Activated T-helper 1 cell treated with anti-CD3 and anti-CD28 coated beads, Interleukin-2, amount 50 U/mL, for 16 hours (primary cell): ENCODE measurements at places on chromosomes 7 and 10.
A peak's percentile ranks its signal among the peaks of the same experiment; 100 is the strongest.

DNA sequence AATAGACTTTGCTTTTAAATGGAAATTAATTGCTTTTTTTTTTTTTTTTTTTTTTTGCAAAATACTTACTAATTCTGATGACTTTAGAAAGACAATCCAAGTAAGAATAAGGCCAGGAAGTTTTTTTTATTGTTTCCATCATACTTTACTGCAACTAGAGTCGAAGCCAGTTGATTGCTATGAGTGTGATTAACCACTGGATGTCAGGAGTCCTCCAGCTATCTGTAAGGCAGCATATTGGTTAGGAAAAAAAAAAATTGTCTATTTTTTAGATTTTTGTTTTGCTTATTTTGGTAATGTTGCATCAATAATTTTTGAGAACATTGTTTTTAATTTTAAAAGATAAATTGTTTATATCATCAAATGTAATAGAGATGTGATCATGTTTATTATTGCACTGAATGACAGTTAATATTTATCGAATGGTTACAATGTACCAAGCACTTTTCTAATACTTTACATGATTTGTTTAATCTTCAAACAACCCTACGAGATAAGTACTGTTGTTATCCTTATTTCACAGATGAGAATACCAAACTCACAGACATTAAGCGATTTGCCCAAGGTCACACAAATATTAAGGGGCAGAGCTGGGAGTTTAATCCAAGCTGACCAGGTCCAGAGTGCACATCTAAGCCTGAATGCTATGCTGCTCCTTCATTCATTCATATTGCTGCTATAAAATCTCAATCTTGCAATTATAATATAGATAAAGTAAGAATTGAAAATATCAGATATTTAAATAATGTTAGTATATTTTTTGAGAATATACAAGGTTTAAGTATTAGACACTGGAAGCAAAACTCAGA, 19.9 kb upstream of the LMOD2 start:
- DNase-seq: no peak

GRCh38 chr7:107254398-107254985, 85.7 kb downstream of the HBP1 start:
- DNase-seq: no peak

DNA sequence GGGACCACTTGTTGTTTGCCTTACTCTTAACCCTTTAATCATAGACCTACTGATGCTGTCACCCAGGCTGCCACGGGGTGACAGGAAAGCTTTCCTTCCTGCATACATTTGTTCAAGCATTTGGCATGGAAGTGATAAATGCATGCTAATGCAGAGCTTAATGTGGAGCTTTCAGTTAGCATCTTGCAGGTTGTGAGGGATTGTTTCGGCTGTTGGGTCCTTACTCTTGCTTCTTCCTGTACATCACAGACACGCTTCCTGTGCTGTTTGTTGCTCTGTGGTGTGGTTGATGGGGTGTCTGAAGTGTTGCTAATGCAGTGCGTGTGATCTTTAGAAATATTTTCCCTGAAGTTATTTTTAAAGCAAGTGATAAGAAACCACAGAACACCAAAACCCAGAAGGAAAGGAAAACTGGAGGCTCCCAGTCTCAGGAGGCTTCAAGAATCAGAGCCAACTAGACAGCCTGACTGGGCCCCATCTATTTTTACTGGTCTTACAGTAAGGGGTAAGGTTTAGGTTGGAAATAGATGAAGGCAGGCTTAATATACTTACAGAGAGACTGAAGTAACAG, 143.1 kb downstream of the CHN2 start:
- no peak for DNase-seq

GRCh38 chr7:49112222-49112621, 187.9 kb downstream of the CDC14C start:
- DNase-seq: no peak

- DNase-seq: no peak
Observed at GRCh38 chr7:48097521-48098231, 8.6 kb downstream of the UPP1 start.

DNA sequence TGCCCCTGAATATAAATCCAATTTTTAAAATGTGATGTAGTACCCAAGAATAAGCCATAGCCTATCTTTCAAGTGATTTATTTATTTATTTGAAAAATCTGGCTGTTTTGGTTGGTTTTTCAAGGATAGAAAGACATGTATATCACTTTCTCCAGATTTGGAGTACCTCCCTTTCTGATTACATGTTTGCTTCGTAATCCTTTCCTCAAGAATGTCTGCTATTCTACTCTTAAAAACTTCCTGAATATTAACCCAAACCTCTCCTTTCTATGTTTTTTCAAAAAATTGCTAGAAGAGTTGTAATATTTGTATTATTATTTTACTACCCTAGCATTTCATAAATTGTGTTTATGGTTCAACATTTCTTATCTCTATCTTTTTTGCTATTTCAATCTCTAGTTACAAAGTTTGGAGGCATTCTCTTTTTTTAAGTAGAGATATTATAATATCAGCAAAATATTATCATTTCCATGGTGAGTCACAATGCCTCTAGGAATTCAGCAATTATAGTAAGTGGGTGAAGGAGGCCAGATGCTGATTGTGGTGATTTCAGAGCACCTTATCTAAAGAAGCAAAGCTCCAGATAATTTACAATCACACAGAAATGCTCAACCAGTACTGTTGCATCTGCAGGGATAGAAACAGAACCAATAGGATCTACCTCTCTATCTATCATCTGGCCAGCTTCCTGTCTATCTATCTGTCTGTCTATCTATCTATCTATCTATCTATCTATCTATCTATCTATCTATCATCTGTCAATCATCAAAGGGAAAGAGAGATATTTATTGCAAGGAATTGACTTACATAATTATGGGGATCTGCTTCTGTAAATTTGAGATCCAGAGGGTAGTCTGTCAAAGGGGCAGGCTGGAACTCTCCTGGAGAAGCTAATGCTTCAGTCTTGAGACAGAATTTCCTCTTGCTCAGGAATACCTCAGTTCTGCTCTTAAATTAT, 412.5 kb upstream of the SEMA3C start:
- no peak for DNase-seq

DNA sequence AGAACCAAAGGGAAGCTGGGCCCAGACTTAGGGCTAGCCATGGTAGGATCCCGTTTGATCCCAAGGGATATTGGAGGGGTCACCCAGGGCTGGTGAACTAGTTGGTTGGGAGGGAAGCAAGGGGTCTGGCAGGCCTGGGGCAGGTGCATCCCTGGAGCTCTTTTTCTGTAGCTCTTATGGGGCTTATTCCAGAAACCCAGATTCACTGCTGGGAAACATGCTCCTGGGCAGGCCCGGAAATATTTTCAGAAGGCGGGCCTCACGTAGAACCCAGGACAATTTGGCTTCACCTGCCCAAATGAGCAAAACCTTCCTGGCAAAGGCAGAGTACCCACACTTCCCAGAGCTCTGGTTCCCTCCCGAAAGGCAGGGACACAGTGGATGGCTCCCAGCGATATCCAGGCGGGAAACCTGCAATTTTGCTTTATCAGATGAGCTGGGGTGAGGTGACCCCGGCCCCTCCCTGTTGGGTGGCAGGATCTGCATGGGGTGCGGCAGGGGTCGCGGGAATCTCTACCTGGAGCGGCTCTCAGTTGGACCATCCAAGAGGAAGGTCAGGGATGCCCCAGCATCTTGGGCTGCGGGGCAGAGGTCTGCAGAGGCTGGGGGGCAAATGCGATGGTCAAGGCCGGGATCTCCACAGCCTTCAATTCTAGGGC, 533.9 kb downstream of the TCERG1L start:
- DNase-seq: no peak

GRCh38 chr7:106045139-106045538, 67.0 kb downstream of the SYPL1 start:
- no peak for DNase-seq

GRCh38 chr7:5532536-5533335, 109.1 kb upstream of the TNRC18 start:
- no peak for DNase-seq

- no peak for DNase-seq
Observed at GRCh38 chr10:110717781-110718589, 73.8 kb downstream of the RBM20 start.

GRCh38 chr10:111705021-111705420, 478.5 kb downstream of the GPAM start:
- DNase-seq: no peak

DNA sequence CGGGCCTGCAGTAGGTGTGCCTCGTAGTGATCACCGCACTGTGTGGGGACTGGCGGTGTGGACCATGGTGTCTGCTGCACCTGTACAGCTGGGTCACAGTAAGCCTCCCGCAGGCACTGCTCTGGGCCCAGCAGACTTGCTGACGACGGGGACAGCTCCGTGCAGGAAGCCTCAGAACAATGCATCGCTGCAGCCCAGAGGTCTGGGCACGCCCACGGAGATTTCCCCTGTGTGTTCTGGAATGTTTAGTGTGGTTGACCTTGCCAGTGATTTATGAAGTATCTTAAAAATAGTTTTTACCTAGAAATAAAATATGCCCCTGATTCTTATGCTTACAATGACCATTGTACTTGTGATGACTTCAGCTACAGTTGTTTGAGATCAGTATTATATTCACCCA, 59.1 kb upstream of the ZNF32 start:
- DNase-seq: no peak

GRCh38 chr10:121668314-121669027, 70.2 kb upstream of the FGFR2 start:
- no peak for DNase-seq

DNA sequence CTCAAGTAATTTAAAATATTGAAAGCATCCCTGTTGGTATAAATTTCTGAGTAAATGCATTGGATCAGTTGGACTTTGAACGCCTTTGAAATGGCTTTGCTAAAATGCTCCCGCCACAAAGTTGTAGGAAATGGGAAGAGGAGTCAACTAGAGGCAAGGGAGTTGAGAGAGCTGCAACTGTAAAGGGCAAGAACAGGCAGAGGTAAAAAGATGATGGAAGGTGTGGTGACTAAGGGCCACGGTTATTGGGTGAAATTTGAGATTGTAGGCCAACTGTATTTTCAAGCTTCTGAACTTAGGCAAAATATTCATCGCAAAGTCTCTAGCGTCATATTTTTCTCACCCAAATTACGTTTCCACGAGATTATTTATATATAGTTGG, 595 bp upstream of the SUMF2 start:
- no peak for DNase-seq

DNA sequence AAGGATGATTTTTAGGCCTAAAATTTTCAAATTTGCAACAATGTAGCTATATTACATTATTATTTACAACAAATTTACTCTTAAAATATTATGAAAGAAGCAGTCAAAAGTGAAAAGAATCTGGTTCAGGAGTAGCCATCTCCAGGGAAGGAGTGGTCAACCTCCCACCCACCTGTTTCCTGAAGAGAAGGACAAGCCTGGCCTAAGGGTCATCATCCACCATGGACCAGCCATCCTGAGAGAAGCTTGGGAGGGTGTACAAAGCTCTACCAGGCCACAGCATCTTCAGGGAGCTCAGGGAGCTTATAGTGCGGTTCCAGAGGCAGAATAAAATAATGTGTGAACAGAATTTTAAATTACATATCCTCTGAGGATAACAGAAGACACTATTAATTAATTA, 38.1 kb downstream of the COL1A2 start:
- DNase-seq: no peak

- no peak for DNase-seq
Observed at GRCh38 chr7:122858320-122858719, 27.9 kb downstream of the CADPS2 start.

- no peak for DNase-seq
Observed at GRCh38 chr10:95451150-95451549, 110.0 kb downstream of the SORBS1 start.

DNA sequence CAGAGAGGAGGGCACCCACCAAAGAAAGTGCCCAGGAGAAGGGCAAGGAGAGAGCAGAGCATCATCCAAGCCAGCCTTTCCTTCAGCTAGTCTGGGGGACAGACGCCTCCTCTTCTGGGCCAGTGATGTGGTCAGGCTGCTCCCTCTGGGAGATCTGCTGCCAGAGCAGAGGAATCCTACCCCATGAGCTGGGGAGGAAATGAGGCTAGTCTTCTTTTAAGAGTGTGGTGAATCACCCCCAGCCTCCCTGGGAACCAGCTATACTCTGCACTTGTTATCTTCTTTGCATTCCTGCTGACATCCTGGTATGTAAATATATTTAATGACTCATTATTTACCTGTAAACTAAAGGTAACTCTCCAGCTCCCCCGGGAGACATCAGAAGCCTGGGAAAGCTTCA, 41.6 kb upstream of the EPHB6 start:
- DNase-seq: no peak

DNA sequence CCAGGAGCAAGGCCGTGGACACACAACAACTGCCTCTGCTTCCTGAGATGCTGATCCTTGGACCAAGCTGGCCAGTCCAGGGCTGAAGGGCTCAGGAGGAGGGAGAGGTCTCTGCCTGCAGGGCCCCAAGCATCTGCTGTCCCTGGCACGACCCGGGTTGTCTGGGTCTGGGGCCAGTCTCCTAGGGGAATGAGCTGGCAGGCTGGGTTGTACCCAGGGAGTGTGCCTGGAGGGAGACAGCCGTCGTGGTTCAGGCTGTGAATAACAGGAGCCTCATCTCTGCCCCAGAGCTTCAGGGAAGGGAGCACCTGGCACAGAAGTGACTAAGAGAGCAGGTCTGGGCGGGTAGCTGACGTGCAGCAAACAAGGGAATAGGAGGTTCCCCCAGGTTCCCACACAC, 17.9 kb upstream of the SERPINE1 start:
- DNase-seq: no peak

DNA sequence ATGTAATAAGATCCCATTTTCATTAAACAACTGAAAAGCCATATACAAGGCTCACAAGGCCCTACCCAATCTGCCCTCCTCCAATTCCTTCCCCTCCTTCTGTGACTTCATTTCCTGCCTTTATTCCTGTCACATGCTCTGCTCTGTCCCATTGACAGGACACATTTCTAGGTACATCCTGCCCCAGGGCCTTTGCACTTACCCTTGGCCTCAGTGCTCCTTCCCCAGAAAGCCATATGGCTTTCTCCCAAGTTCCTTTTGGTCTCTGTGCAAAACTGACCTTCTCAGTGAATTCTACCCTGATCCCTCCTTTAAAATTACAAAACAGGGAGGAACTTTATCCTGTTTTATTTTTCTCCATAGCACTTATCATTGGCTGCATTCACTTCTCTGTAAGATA, 40.0 kb downstream of the KCNMA1 start:
- DNase-seq: no peak

- no peak for DNase-seq
Observed at GRCh38 chr7:30813466-30813865, 42.2 kb downstream of the MINDY4 start.

- DNase-seq: no peak
Observed at GRCh38 chr7:21070571-21071090, 283.9 kb upstream of the SP8 start.

GRCh38 chr10:21150166-21150565, 253.1 kb upstream of the NEBL start:
- DNase-seq: no peak

DNA sequence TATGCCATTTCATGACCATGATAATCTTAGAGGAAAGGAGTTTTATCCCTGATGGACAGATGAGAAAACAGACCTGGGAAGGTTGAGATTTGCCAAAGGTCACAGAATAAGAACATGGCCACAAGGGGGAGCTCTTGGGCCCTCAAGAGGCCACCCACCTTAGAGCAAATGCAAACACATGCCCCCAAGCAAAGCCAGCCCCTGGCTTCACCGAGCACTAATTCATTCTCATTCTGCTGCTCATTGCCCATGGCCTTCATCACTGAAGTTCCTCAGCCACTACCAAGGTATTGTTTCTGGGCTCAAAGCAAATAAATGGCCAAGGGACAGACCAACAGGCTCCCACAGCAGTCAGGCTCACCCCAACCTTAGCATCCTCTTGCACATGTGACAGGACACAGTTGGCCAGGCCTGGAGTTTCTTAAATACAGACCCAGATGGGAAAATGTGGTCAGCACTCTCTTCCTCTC, 44.2 kb downstream of the PDLIM1 start:
- peak; percentile 17 for DNase-seq
